ENCODE measurements at places on chromosomes 11 and 22.

- peak; percentile 94 for DNase-seq
Observed at GRCh38 chr11:72413914-72414628, 20.3 kb downstream of the CLPB start.

GRCh38 chr22:37100589-37101127 is 8.9 kb downstream of the TMPRSS6 start:
- no peak for DNase-seq

GRCh38 chr11:72683782-72684200 is 9.6 kb upstream of the PDE2A start:
- DNase-seq = no peak

DNA sequence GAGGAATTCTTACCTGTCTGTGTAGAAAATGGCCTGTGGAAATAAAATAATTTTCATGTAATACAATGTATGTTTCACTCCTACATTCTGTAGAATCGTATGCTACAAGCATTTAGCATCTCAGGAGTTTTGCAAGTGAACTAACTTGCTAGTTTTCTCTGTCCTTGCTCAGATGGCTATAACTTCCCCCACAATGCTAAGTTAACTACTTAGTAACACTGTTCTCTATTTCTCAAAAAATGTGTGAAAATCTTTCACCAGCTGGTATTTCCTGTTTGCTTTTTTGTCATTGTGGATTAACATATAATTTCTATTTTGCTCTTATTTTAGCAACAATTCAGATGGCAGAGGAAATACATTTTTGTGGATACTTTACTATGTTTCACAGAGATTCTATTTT is 4.4 kb downstream of the OR4S2 start:
- DNase-seq = no peak

DNA sequence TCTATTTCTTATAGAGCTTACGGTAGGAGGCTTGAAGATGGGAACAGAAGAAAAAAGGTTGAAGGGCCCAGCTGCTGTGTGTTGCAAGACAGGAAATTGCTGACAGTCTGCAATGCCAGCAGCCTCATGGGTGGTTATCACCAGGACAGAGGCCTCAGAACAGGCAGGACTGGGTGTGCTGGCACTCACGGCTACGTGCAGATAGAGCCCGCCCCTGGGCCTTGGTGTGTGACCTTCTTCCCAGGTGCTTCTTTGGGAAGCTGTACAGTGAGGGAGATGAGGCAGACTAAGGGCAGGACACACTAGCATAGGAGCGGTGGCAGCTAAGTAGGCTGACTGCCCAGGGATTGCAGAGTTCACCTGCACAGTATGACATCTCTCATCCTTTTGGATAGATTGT is 12.6 kb downstream of the PRAME start:
- no peak for DNase-seq

GRCh38 chr11:126645186-126645585 is 289.7 kb downstream of the ST3GAL4 start:
- DNase-seq = no peak

GRCh38 chr22:20186183-20186870 is 35.5 kb upstream of the CCDC188 start:
- no peak for DNase-seq
